ENCODE measurements at places on chromosomes 11 and 22. TPM values are rescaled to one million over a fixed set of nuclear protein-coding genes. Genes with fewer than 3 reads are reported as not detected.

UPK3A gene
- total RNA-seq, result 0.23 TPM

DNA sequence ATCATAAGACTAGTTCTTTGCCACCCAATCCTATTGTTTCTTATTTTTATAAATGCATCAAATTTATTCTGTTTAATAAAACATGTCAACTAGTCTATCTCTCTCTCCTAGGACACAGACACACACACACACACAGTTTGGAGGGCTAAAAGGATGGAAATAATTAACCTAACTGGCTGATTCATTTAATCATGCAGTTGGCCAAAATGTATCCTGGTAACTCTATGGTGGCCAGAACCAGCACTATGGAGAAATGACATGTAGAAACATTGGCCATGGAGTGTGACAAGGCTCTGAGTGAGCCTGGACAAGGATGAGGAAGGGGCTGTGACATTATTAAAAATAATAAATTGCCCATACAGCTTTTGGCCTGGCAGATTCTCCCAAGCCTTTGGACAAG, 64.1 kb downstream of the CLPB start:
- no peak overlapping the region for H3K27ac ChIP-seq
- peaks cover 14% of the 10 kb centered on the region for H3K36me3 ChIP-seq
- DNase-seq, result no peak
- no peak overlapping the region for H3K4me3 ChIP-seq
- no peaks in the 10 kb centered on the region for H3K27me3 ChIP-seq

GRCh38 chr11:285894-286220, 3.1 kb upstream of the PGGHG start:
- H3K4me3 ChIP-seq, result no peak overlapping the region
- H3K36me3 ChIP-seq, result peaks cover under 1% of the 10 kb centered on the region
- peaks cover 51% of the 10 kb centered on the region for H3K4me1 ChIP-seq
- DNase-seq, result no peak

KCNE3 gene
- total RNA-seq, result 3.5 TPM

DNA sequence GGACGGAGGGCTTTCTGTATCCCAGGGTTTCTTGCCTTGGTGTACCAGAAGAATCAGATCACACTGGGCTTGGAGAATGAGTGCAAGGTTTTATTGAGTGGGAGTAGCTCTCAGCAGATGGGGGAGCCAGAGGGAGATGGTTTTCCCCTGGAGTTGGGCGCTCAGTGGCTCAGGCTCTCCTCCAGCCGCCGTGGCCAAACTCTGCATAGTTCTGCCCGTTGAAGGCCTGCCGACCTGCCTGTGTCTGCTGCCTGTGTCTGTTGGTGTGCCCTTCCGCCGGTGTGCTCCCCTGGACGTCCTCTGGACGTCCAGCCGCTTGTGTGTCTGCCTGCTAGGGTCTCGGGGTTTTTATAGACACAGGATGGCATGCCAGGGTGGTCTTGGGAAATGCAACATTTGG, 4.5 kb upstream of the ALKBH8 start:
- H3K4me1 ChIP-seq, result peaks cover 19% of the 10 kb centered on the region
- H3K27me3 ChIP-seq, result no peaks in the 10 kb centered on the region
- DNase-seq, result no peak
- no peaks in the 10 kb centered on the region for H3K36me3 ChIP-seq

GRCh38 chr11:45369313-45369712, 83.2 kb upstream of the SYT13 start:
- peaks cover 16% of the 10 kb centered on the region for H3K4me1 ChIP-seq
- no peak for DNase-seq
- no peak overlapping the region for H3K27ac ChIP-seq
- no peak overlapping the region for H3K4me3 ChIP-seq
- H3K27me3 ChIP-seq, result peaks cover 9% of the 10 kb centered on the region

TRIM49 gene
- not detected for total RNA-seq

- peaks cover 7% of the 10 kb centered on the region for H3K4me1 ChIP-seq
- H3K36me3 ChIP-seq, result peaks cover 10% of the 10 kb centered on the region
- peaks cover 37% of the 10 kb centered on the region for H3K27me3 ChIP-seq
- H3K27ac ChIP-seq, result no peak within 1 kb of the TSS
- H3K4me3 ChIP-seq, result no peak within 1 kb of the TSS
Measured at GRCh38 chr22:41998361-41999261, at the start of gene WBP2NL. TSS of gene WBP2NL (plus strand) at chr22:41998788. CDS start at chr22:41998819, 31 bp downstream.

DNA sequence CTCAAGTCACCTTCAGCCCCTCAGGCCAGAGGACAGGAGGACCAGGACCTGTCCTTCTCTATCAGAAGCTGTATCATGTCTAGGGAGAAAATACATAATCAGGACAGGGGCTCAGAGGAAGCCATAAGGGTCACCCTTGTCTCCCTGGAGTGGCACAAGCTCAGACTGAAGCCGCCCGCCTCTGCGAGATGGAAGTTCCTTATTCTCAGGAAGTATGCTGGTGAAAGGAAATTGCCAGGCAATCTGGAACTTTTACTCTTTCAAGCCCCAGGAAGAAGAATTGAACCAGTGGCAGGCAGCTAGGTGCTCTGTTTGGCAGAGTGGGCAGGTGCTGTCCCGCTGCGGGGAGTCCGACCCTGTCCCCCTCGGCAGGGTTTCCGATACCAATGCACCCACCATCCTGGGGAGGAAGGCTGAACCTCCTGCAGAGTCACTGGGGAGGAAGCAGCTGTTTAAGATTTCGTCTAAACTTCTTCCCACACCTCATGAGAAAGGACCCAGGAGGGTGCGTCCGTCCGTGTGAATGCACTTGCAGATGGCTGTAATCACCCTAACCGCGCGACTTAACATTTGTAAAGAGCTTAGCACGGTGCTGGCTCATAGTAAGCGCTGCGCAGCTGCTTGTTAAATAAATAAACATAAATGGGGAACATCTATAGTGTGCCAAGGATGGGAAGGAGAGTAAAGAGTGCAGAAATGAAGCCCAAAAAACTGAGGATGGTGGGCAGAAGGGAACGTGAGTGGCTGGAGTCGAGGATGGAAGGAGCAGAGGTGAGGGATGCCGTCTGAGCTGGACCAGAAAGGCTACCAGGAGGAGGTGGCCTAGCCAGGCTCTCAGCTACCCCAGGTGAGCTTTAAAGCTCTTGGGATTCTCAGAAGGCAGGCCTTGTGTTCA, 5.0 kb upstream of the ANO1 start:
- H3K4me1 ChIP-seq, result peaks cover 50% of the 10 kb centered on the region
- peak overlapping the region; percentile 37 for H3K4me3 ChIP-seq
- H3K36me3 ChIP-seq, result no peaks in the 10 kb centered on the region

DNA sequence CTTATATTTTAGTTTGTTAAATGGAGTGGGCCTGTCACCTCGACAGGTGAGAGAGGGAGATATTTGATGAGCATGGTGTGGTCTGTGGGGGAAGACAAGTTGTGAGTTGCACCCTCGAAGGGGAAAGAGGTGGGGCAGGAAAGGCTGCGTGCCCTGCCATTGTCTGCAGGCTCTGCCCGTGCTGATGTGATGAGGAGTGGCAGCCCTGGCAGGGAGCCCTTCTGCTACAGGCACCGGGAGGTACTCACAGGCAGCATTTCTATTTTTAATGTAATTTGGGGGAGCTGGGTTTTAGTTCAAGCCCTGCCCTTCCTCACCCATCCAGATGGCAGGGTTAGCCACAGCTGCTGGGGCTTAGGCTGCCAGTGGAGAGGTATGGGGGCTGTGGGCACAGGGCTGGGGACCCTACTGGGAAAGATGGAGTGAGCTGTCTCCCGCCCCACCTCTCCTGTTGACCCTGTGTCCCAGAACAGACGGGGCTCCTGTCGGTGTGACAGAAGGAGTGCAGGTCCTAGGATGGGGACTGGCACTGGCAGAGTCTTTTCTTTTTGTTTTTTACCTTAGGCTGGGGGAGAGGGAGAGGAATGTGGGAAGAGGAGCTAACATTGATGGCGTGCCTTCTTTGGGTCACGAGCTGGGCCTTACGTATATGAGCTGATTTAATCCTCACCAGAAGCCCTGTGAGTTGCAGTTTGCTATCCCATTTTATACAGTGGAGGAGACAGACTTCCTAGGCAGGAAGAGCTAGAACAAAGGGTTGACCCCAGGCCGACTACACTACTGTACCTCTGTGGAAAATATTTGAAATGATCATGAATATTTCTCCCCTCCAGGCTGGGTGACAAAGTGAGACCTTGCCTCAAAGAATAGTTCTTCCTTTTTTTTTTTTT, 51.6 kb downstream of the CEP164 start:
- H3K27ac ChIP-seq, result peak overlapping the region; percentile 62
- peaks cover 7% of the 10 kb centered on the region for H3K4me1 ChIP-seq
- H3K27me3 ChIP-seq, result no peaks in the 10 kb centered on the region
- DNase-seq, result no peak
- H3K36me3 ChIP-seq, result no peaks in the 10 kb centered on the region

- no peak overlapping the region for H3K4me3 ChIP-seq
- H3K36me3 ChIP-seq, result no peaks in the 10 kb centered on the region
- peaks cover 9% of the 10 kb centered on the region for H3K4me1 ChIP-seq
- H3K27me3 ChIP-seq, result peaks cover 6% of the 10 kb centered on the region
- no peak overlapping the region for H3K27ac ChIP-seq
Measured at GRCh38 chr11:117589063-117589462, 208.0 kb downstream of the DSCAML1 start.

GRCh38 chr11:33065445-33066178, 26.2 kb downstream of the TCP11L1 start:
- no peaks in the 10 kb centered on the region for H3K27me3 ChIP-seq
- peaks cover 28% of the 10 kb centered on the region for H3K36me3 ChIP-seq
- peaks cover 19% of the 10 kb centered on the region for H3K4me1 ChIP-seq
- no peak overlapping the region for H3K27ac ChIP-seq
- no peak overlapping the region for H3K4me3 ChIP-seq

KCNQ1OT1 gene
- total RNA-seq, result 2.4 TPM

GRCh38 chr11:8871171-8871775, 39.7 kb upstream of the AKIP1 start:
- H3K36me3 ChIP-seq, result no peaks in the 10 kb centered on the region
- peak overlapping the region; percentile 75 for H3K4me3 ChIP-seq
- DNase-seq, result peak; percentile 57
- H3K27ac ChIP-seq, result no peak overlapping the region

MMP8 gene
- total RNA-seq, result not detected

CHST1 gene
- 2.4 TPM for total RNA-seq

PRG3 gene
- total RNA-seq, result not detected

- H3K4me1 ChIP-seq, result no peaks in the 10 kb centered on the region
- peaks cover 21% of the 10 kb centered on the region for H3K36me3 ChIP-seq
- H3K27me3 ChIP-seq, result no peaks in the 10 kb centered on the region
- no peak overlapping the region for H3K27ac ChIP-seq
- DNase-seq, result no peak
Measured at GRCh38 chr11:42329929-42330565, 870.6 kb upstream of the LRRC4C start.

DNA sequence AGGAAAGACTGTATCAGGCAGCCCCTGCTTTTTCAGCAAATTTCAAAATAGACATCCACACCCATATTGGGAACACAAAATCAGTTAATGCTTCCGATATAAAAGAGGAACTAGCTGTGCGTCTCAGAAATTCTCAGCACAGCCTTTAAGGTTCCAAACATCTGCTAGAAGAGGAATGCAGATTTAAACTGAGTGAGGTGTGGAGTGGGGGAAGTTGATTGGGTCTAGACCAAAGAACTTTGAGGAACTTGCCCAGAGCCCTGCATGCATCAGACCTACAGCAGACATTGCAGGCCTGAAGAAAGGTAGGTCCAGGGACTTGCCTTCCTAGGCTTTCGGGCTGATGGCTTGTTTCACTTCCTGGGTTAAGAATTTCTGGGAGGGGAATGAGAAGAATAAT, at the start of gene MS4A4A:
Gene MS4A4A (plus strand): TSS at position 255 of the 400 bp plus-strand sequence. CDS start 10 bp downstream, at position 265.
- no peak within 1 kb of the TSS for H3K4me3 ChIP-seq
- peaks cover 26% of the 10 kb centered on the region for H3K4me1 ChIP-seq
- H3K27ac ChIP-seq, result no peak within 1 kb of the TSS
- H3K27me3 ChIP-seq, result peaks cover 2% of the 10 kb centered on the region

DNA sequence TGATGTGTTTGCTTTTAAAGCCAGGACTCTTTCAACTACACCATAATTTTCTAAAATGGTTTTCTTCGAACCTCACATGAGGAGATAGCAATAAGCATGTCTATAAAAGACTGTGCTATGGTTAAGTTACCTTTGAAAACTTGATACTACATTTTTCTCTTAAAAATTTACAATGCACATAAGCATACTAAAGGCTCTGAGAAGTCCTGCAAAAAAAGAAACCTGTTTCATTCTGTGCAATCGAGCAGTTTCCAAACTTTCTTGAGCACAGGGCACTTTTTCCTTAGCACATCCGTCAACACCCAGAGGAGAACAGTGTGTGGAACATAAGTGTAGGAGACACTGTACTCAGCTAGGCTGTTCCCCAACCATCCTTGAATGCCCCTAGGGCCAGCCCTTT, 144.1 kb upstream of the ARHGAP20 start:
- no peaks in the 10 kb centered on the region for H3K36me3 ChIP-seq
- no peaks in the 10 kb centered on the region for H3K27me3 ChIP-seq
- H3K4me1 ChIP-seq, result no peaks in the 10 kb centered on the region

DNA sequence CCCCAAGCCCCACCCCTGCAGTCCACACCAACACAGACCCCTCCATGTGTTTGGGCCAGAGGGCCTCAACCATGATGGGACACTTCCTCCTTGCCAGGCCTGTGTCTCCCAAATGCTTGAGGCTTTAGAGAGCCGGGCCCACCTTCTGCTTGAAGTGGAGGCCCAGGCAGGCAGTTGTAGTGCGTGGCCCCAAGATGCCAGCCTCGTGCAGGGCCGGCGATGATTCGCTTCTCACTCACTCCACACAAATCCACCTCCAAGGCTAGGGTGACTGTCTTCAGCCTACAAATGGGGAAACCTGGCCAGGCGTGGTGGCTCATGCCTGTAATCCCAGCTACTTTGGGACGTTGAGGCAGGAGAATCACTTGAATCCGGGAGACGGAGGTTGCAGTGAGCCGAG, 5.7 kb downstream of the PRR5 start:
- DNase-seq, result no peak
- H3K4me1 ChIP-seq, result peaks cover 18% of the 10 kb centered on the region
- peak overlapping the region; percentile 22 for H3K27ac ChIP-seq
- no peak overlapping the region for H3K4me3 ChIP-seq
- H3K36me3 ChIP-seq, result no peaks in the 10 kb centered on the region

- H3K4me3 ChIP-seq, result peak overlapping the region; percentile 47
- H3K27ac ChIP-seq, result no peak overlapping the region
- peaks cover 35% of the 10 kb centered on the region for H3K27me3 ChIP-seq
- peaks cover 60% of the 10 kb centered on the region for H3K4me1 ChIP-seq
- H3K36me3 ChIP-seq, result no peaks in the 10 kb centered on the region
Measured at GRCh38 chr11:92227959-92228935, 3.6 kb downstream of the FAT3 start.

- H3K27me3 ChIP-seq, result no peaks in the 10 kb centered on the region
- no peak overlapping the region for H3K27ac ChIP-seq
- peaks cover 32% of the 10 kb centered on the region for H3K4me1 ChIP-seq
- peaks cover 2% of the 10 kb centered on the region for H3K36me3 ChIP-seq
- peak; percentile 69 for DNase-seq
Measured at GRCh38 chr11:92340839-92341238, 116.2 kb downstream of the FAT3 start.

CASP5 gene
- not detected for total RNA-seq

HTR3B gene
- not detected for total RNA-seq

- H3K4me1 ChIP-seq, result peaks cover 21% of the 10 kb centered on the region
- H3K36me3 ChIP-seq, result no peaks in the 10 kb centered on the region
- DNase-seq, result peak; percentile 71
- no peak overlapping the region for H3K4me3 ChIP-seq
Measured at GRCh38 chr11:45212566-45213315, 66.3 kb downstream of the PRDM11 start.

DCHS1 gene
- total RNA-seq, result 12.6 TPM

All from WTC11 (cell line).